ENCODE measurements at places on chromosomes 7 and 10. TPM values are rescaled to one million over a fixed set of nuclear protein-coding genes. Genes with fewer than 3 reads are reported as not detected.

The DGKI gene
- total RNA-seq, result 0.29 TPM

The FAM180A gene
- 0.14 TPM for total RNA-seq

The SPDYE16 gene
- not detected for total RNA-seq

The TSPAN14 gene
- total RNA-seq, result 123 TPM

The ZNF467 gene
- 1.1 TPM for total RNA-seq

The NYAP1 gene
- total RNA-seq, result 5.6 TPM

The MUC3A gene
- 18.9 TPM for total RNA-seq

The IRF5 gene
- 13.4 TPM for total RNA-seq

The SLC26A3 gene
- not detected for total RNA-seq
